Activated CD8-positive, alpha-beta memory T cell treated with anti-CD3 and anti-CD28 coated beads, Interleukin-2, amount 10 ng/mL, durations not matched to agents 7 days and 5 days (primary cell): ENCODE measurements at places on chromosomes 7 and 10. TPM values are rescaled to one million over a fixed set of nuclear protein-coding genes. Genes with fewer than 3 reads are reported as not detected.

- no peak for DNase-seq
Measured at GRCh38 chr10:42932735-42933447, 144.0 kb upstream of the RET start.

DNA sequence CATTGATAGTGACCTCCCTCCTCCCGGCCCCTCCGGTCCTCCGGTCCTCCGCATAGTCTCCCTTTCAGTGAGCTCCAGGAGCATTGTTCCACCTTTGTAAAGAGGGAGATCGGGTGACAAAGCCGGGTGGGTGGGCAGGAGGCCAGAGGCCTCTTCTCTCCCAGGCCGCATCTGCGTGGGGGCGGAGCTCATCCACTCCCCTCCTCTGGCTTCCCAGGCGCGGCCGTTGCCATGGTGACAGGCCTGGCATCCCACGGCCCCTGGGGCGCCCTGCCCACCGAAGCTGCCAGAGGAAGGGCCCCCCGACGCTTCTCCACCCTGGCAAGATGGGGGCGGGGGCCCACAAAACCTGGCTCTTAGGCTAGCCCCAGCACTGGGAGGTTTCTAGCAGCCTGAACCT lies 4.4 kb upstream of the FZD9 start:
- DNase-seq, result no peak

GRCh38 chr10:107427016-107427415 lies 262.5 kb upstream of the SORCS1 start:
- no peak for DNase-seq

Gene RET
- 0.38 TPM for total RNA-seq

DNA sequence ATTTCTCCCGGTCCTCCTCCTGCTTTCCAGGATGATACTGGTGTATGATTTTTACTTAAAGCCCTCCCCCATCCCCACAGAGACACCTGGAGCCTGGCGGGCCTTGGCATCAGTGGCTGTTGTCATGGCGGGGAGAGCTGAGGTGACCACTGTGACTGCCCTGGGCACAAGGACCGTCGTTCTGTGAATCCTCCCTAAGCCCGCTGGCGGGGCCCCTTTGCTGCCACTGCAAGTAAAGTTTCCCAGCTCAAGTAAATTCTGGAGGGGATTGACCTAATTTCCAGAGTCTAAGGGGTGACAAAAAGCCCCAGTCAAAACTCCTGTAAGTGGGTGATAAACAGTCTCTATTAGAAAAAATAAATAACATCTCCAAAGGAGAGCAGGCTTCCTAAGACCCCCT lies 393.2 kb upstream of the PODXL start:
- DNase-seq, result no peak

DNA sequence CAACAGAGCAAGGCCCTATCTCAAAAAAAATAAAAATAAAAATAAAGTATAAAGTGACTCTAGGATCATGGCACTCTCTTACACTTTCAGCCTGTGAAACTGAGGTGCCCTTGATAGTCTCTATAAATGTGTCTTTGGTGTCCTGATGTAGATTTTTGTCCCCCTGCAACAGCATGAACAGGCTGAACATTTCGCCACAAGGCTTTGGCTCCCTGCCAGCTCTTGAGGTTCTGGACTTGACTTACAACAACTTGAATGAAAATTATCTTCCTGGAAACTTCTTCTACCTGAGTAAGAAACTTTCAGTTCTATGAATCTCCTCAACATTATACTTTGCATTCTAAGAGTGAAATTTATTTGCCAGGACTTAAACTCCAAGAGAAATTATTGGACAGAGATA lies 48.1 kb upstream of the BMS1 start:
- DNase-seq, result no peak

DNA sequence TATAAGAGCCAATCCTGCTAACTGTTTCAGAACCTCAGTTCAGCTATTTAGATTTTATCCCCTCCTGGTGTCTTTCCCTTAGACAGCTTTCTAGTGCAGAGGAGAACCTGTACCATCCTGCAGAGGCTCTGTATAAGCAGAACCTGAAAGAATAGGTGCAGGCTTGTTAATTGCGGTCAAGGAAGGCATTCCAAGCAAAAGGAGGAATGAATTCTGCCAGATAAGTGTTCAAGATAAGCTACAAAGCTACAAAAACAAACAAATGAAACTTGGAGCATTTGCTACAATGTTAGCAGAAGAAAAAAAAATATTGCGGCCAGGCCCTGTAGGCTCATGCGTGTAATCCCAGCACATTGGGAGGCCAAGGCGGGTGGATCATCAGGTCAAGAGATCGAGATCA lies 32.6 kb upstream of the AGMO start:
- DNase-seq, result no peak

- DNase-seq, result no peak
Measured at GRCh38 chr10:108230478-108231170, 1066.1 kb upstream of the SORCS1 start.

DNA sequence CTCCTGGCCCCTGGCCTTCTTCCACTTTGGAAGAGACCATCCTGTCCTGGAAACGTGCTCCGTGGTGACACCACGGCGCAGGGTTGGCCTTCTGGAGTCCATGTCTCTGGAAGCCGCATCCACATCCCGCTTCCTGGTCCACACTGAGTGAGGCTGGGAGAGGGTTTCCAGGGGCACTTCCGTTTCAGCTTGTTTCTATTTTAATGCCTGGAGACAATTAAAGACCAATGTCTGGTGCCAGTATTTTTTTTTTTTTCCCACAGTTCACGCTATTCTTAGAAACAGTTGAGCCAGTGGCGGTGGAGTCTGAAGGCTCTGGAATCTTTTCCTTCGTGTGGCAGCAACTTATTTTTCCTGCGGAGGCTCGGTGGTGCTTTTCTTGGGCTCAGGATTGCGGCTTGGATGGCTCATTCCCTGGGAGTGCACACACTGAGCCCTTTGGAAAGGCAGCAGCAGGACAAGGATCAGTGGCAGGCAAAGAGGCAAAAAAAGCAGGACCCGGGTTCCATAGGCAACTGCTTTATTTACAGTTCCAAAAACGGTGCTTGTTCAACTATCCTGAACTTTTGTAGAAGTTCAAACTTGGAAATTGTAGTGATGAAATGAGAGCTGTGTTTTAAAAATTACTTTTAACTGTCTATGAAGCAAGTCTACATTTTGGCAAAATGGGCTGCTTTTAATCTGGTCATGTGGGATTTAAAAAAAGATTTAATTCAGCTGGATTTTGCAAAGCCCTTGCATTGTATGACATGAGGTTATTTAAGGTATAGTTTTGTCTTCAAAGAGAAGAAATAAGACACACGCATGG lies 202.8 kb downstream of the BAMBI start:
- DNase-seq, result no peak

Gene RASA4B
- 14.8 TPM for total RNA-seq

- DNase-seq, result peak; percentile 44
Measured at GRCh38 chr10:96833220-96834001, 1.3 kb downstream of the LCOR start.
